ENCODE measurements at places on chromosomes 11 and 22.

GRCh38 chr11:69355346-69355940 lies 61.5 kb downstream of the MYEOV start:
- no peak overlapping the region for H3K4me3 ChIP-seq
- no peaks in the 10 kb centered on the region for H3K27me3 ChIP-seq
- no peak for DNase-seq
- no peaks in the 10 kb centered on the region for H3K36me3 ChIP-seq
- H3K27ac ChIP-seq, result no peak overlapping the region
- H3K4me1 ChIP-seq, result no peaks in the 10 kb centered on the region

DNA sequence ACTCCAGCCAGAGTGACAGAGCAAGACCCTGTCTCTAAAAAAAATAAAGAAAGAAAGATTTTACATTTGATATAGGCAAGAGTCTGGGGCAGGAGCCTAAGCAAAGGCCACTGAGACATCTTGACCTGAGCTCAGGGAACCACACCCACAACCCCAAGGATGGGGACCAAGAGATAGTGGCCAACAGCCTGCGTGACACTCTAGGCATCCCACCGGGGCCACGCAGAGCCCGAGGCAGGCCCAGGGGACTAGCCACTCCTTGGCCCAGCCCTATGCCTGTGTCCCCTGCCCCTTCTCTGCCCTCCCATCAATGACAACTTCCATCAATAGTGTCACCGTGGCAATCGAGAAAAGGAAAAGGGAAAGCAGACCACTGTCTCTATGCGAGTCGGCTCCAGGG lies 41.1 kb downstream of the MN1 start:
- no peak overlapping the region for H3K27ac ChIP-seq
- H3K4me3 ChIP-seq, result no peak overlapping the region
- no peak for DNase-seq
- H3K27me3 ChIP-seq, result no peaks in the 10 kb centered on the region

DNA sequence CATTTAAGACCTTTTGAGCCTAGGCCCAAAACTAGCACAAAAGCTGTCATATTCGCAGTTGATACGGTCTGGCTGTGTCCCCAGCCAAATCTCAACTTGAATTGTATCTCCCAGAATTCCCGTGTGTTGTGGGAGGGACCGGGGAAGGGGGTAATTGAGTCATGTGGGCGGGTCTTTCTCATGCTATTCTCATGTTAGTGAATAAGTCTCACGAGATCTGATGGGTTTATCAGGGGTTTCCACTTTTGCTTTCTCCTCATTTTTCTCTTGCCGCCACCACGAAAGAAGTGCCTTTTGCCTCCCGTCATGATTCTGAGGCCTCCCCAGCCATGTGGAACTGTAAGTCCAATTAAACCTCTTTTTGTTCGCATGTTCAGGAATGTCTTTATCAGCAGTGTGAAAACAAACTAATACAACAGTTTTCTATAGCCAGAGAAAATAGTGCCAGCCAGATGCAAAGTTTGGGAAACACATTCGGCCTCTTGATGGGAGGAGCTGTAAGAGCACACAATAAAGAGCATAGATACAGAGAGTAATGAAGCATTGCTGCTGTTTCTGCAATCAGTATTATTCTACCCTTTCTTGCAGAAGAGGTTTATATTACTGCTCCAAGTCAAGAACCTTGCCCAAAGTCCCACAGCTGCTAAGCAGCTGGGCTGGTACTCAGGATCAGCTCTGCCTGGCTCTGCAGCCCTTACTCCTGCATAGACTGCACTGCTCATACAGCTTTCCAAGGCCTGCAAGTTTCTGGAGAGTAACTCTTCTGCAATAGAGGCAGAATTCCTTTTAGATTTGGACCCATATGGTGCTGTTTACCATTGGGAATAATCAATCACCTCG lies 2.0 kb upstream of the ZNF195 start:
- peak overlapping the region; percentile 11 for H3K4me3 ChIP-seq
- H3K36me3 ChIP-seq, result no peaks in the 10 kb centered on the region
- H3K27ac ChIP-seq, result no peak overlapping the region

- H3K27ac ChIP-seq, result no peak overlapping the region
- DNase-seq, result no peak
- no peaks in the 10 kb centered on the region for H3K27me3 ChIP-seq
- H3K4me3 ChIP-seq, result no peak overlapping the region
- no peaks in the 10 kb centered on the region for H3K4me1 ChIP-seq
Measured at GRCh38 chr22:46815132-46815531, 52.7 kb downstream of the TBC1D22A start.

- H3K4me1 ChIP-seq, result peaks cover 32% of the 10 kb centered on the region
- no peak for DNase-seq
- H3K4me3 ChIP-seq, result no peak overlapping the region
- no peaks in the 10 kb centered on the region for H3K27me3 ChIP-seq
- H3K36me3 ChIP-seq, result no peaks in the 10 kb centered on the region
Measured at GRCh38 chr22:31104869-31105268, 2.5 kb downstream of the SELENOM start.

- no peak overlapping the region for H3K4me3 ChIP-seq
- H3K27ac ChIP-seq, result no peak overlapping the region
- DNase-seq, result no peak
- no peaks in the 10 kb centered on the region for H3K36me3 ChIP-seq
- H3K4me1 ChIP-seq, result no peaks in the 10 kb centered on the region
Measured at GRCh38 chr22:32546496-32546895, 71.9 kb downstream of the FBXO7 start.

- H3K4me3 ChIP-seq, result no peak overlapping the region
- peaks cover 23% of the 10 kb centered on the region for H3K36me3 ChIP-seq
- peaks cover 6% of the 10 kb centered on the region for H3K4me1 ChIP-seq
Measured at GRCh38 chr11:45182902-45183301, 36.5 kb downstream of the PRDM11 start.

DNA sequence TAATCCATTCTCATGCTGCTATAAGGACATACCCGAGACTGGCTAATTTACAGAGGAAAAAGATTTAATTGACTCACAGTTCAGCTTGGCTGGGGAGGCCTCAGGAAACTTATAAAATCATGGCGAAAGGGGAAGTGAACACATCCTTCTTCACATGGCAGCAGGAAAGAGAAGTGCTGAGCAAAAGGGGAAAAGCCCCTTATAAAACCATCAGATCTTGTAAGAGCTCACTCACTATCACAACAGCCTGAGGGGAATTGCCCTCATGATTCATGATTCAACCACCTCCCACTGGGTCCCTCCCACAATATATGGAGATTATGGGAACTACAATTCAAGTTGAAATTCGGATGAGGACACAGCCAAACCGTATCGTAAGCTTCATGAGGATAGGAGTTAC lies 3.8 kb upstream of the CYB5R2 start:
- no peak overlapping the region for H3K27ac ChIP-seq
- no peak for DNase-seq
- no peak overlapping the region for H3K4me3 ChIP-seq
- peaks cover 5% of the 10 kb centered on the region for H3K27me3 ChIP-seq

DNA sequence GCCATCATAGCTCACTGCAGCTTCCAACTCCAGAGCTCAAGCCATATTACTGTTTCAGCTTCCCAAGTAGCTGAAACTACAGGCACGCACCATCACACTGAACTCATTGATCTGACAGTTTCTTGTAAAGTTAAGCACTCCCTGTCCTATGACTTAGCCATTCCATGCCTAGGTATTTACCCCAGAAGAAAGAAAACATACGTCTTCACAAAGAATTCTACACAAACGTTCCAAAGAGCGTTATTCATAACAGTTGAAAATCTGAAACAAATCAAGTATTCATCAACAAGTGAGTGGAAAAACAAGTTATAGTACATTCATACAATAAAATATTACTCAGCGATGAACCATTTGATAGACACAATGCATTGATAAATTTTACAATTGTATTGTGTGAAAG lies 7.8 kb upstream of the NLRP10 start:
- no peaks in the 10 kb centered on the region for H3K36me3 ChIP-seq
- no peaks in the 10 kb centered on the region for H3K4me1 ChIP-seq
- no peak overlapping the region for H3K4me3 ChIP-seq
- H3K27me3 ChIP-seq, result no peaks in the 10 kb centered on the region
- DNase-seq, result no peak

DNA sequence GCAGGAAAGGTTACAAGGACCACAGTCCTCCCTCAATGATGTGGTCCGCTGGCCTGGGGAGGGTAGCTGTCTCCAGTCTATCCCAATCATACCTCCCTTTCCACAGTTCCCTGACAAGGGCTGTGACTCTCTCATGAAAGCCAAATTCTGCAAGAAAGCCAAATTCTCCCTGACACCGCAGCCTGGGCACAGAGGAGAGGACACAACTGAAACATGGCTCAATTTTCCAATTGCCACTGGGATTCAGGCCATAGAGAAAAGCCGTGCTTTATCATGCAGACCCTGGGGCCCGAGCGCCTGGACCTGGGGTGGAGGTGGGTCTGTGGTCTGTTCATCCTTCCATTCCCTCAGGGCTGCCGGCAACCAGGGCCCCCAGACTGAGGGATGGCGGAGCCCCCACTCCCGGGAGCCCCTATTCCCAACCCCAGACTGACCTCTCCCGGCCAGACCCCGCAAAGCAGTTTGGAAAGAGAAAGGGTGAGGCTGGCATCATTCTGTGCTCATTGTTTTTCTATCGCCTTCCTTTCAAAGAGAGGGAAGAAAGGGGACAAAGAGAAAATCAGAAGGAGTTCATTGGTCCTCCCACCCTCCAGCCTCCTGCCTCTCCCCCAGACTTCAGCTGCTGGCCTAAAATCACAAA lies 239.5 kb downstream of the BUD13 start:
- no peak overlapping the region for H3K27ac ChIP-seq
- H3K4me3 ChIP-seq, result no peak overlapping the region
- no peak for DNase-seq
- no peaks in the 10 kb centered on the region for H3K36me3 ChIP-seq
- no peaks in the 10 kb centered on the region for H3K4me1 ChIP-seq
